ENCODE measurements at places on chromosomes 1 and 21.

DNA sequence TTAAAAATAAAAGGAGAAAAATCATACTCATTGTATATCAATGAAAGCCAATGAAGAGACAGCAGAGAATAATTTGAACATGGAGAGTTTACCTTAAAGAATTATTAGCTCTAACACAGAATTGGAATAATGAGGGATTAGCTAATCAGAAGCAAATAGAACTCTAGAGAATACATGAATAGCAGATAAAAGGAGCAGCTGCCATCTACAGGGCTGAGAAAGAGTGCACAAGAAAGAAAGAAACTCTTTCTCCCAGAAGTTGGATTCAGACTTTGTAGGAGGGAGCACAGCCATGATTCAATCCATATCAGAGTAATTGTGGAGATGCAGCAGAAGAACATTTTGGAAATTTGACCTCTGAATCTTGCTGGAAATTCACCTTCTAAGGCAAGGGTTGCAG, 1171.2 kb downstream of the PLA2G4A start:
- DNase-seq = no peak

DNA sequence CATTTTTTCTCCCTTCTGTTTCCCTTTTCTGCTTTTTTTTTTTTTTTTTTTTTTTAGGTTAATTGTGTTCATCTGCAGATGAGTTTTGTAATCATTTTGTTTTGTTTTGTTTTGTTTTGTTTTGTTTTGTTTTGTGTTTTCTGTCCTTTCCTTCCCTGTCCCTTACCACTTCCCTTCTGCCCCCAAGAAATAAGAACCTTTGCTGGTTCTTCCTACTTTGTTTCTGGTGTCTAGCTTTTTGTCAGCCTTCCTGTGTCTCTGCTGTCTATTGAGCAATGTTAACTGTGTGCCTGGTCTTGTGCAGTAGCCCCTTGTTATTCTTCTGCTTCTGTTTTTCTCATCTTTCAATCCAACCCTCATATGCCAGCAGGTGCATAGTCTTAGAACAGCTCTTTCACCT, 46.0 kb downstream of the MPZL1 start:
- no peak for DNase-seq

- peak; percentile 76 for DNase-seq
Measured at GRCh38 chr1:223531742-223532341, 133.7 kb downstream of the CAPN8 start.

- DNase-seq = no peak
Measured at GRCh38 chr1:152543820-152544219, 22.8 kb downstream of the LCE3E start.

DNA sequence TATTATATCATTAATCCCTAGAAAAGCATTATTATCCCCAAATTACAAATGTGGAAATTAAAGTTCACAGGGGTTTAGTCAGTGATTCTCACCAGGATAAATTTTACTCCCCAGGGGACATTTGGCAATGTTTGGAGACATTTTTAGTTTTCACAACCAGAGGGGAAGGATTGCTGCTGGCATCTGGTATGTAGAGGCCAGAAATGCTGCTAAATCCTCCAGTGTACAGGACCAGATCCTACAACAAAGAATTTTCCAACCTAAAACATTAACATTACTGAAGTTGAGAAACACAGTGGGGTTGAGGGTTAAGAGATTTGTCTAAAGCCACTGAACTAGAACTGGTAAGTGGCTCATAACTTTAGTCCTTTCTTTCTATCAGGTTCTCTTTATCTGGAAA, 162.0 kb upstream of the SYT6 start:
- DNase-seq = no peak

DNA sequence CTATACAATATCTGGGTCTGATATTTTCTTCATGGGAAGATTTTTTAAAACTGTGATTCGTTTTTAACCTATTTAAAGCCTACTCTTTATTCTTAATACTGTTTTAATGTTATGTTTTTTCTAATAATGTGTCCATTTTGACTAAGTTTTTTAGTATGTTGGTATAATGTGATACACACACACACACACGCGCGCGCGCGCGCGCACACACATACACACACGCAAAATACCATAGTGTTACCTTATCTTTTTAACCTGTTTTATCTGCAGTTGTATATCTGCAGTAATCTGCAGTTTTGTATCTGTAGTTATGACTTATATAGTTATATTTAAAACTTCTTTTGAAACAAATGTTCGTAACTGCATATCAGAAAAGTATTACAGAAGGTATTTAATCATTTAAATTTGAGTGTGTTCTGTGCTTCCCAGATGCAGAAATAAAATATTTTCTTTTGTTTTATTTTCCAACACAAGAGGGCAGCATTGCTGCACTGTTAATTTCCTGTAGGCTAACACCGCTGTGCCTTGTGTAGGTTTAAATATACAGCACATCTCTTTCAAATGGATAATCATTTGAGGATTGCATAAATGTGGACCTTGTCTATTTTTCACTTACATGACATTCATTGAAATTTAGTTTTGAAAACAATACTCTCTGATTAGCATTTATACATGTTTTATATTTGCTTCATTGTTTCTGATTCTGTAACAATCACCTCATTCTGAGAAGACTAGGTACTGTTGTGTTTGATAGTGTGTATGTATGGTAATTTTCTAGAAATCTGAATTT, 166.1 kb downstream of the PDE4B start:
- DNase-seq = peak; percentile 62

GRCh38 chr1:192442736-192443135, 125.9 kb downstream of the RGS21 start:
- DNase-seq = no peak

DNA sequence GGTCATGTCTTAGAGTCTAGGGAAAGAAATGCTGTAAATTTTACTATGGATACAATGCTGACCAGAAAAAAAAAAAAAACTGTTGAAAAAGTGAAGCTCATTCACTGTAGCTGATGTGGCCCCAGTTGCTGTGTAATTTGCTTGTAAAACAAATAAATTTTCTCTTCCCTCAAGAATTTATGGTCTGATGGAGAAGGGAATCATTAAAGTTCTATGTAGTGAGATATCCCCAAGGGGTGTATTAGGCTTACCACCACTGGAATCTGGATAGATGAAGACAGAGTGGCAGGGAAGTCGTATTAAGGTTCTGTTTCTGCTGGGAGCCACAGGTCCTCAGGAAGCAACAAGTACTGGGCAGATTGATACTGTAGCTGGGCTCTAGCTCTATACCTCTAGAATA, 860.0 kb downstream of the LTN1 start:
- DNase-seq = no peak

DNA sequence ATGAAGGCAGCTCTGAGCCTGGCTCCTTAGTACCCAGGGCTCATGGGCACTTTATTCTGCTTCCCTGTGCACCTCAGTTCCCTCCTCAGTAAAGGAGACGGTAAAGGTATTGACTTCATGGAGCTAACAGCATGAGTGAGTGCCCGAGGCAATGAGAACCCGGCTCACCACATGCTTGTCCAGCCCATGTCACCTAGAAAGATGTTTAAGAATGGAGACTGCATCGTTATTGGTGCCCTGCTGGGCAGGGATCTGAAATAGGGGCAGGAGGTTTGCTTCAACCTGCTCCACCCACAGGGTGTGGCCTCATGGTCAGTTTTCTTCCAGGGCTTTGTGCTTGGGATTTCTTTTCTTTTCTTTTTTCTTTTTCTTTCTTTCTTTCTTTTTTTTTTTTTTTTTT, 7.0 kb upstream of the KCNE1 start:
- no peak for DNase-seq

DNA sequence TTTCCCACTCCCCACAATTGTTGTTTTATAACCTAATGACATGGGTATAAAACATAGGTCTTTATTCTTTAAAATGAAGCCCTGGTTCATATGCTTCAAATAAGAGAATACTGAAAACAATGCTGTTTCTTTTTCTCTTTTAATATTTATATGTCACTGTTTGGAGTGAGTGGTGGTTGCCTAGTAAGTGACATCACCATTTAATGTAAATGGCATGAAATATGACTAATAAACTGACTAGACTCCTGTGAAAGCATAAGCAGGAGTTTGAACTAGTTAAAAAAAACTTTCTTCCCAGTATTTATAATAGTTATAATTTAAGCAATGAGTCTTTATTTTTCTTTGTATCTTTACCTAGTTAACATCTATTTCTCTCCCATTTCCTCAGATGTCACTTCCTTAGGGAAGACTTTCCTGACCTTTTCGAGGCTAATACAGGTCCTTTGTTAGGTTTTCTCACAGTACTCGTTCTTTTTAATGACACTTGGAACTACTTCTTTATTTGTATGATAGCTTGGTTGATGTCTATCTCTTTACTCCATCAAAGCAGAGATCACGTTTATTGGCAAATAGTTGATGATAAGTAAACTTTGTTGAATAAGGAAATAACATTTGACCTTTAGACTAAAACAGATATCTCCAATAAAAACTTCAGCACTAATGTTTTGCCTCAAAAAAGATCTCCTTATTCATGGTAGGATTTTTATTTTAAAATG, 105.4 kb upstream of the PDC start:
- DNase-seq = no peak

DNA sequence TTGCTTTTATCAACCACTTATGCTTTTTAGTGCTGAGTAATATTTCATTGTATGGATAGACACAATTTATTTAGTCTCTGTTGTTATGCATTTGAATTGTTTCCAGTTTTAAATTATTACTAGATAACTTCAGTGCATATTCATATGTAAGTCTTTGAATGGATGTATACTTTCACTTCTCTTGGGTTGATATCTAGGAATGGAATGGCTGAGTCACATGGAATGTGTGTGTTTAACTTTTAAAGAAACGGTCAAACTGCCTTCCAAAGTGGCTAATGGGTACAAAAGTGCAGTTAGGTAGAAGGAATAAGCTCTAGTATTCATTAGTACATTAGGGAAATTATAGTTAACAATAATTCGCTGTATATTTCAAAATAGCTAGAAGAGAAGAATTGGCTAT, 82.4 kb downstream of the NPHS2 start:
- DNase-seq = no peak

- no peak for DNase-seq
Measured at GRCh38 chr1:27435566-27436203, 43.3 kb downstream of the GPR3 start.

GRCh38 chr1:9629445-9630201, 21.9 kb upstream of the PIK3CD start:
- no peak for DNase-seq

DNA sequence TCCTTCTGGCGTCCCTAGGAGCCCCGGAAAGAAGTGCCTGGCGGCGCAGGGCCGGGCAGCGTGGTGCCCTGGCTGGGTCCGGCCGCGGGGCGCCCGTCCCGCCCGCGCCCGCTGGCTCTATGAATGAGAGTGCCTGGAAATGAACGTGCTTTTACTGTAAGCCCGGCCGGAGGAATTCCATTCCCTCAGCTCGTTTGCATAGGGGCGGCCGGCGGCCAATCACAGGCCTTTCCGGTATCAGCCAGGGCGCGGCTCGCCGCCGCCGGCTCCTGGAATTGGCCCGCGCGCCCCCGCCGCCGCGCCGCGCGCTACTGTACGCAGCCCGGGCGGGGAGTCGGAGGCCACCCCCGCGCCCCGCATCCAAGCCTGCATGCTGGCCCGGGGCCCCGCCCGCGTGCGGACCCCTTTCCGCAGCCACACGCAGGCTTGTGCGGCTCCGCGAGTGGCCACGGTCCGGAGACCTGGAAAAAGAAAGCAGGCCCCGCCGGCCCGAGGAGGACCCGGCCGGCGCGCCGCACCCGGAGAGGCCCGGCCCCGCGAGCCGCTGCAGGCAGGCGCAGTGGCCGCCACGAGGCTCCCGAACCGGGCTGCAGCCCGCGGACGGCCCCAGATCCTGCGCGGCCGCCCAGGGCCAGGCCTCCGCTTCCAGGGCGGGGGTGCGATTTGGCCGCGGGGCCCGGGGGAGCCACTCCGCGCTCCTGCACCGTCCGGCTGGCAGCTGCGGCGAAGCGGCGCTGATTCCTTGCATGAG, 160.4 kb downstream of the RUNX1 start:
- peak; percentile 88 for DNase-seq

DNA sequence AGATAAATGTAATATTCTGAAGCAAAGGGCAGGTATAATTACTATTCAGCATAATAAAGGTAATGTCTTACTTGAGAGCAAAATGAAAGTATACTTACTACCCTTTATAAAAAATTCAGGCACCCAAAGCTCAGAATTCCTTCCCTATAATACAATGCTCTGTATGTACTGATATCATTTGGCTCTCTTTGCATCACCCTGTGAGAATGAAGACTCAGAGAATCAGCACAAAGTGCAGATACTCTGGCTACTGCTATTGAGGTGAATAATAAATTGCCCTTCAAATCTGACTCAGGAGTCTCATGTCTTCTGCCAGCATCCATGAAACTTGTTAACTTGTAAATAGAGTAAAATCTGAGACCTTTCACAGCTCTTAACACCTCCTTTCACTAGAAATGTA, 108.5 kb upstream of the KCTD3 start:
- no peak for DNase-seq

DNA sequence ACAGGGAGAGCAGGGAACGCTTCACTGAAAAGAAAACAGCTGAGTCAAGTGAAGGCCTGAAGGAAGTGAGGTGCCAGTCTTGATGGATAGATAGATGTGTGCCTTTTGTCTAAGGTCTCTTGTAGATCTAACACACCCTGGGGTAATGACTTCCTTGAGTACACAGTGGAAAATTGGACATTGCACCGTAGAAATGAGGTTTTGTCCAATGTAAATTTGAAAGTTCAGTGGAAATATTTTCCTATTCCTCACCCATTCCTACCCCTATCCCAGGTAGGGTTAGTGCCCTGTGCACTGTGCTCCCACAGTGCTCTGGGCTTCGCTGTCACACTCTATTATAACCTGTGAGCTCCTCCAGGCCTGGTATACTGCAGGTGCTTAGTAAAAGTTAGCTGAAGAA, 24.3 kb downstream of the ZMYND12 start:
- no peak for DNase-seq

GRCh38 chr1:38818175-38818976, 41.2 kb downstream of the RRAGC start:
- DNase-seq = no peak

DNA sequence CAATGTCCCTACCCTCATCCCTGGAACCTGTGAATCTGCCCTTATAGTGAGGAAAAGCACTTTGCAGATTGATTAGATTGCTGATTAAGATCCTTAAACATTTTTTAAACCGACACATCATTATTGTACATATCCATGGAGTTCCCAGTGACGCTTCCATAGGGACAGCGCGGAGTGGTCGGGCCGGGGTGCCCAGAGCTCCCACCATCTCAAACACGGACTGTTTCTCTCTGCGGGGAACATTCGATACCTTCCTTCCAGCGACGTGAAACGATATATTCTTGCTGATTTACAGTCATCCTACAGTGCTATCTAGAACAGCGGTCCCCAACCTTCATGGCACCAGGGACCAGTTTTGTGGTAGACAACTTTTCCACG, 4.0 kb downstream of the KRTAP10-12 start:
- DNase-seq = no peak

- DNase-seq = no peak
Measured at GRCh38 chr1:214310010-214310409, 29.1 kb downstream of the SMYD2 start.

GRCh38 chr1:214970016-214970415, 112.5 kb upstream of the KCNK2 start:
- no peak for DNase-seq

- no peak for DNase-seq
Measured at GRCh38 chr21:36706951-36707762, 8.2 kb downstream of the SIM2 start.

- DNase-seq = no peak
Measured at GRCh38 chr1:209353053-209353452, 230.5 kb upstream of the CAMK1G start.

Data from NCI-H1694 (cell line).